Retina (tissue), 1 donor: ENCODE measurements at places on chromosomes 3 and 15.

- no peak for DNase-seq
These were observed 2.9 kb downstream of the HDGFL3 start for GRCh38 chr15:83204697-83205096.

DNA sequence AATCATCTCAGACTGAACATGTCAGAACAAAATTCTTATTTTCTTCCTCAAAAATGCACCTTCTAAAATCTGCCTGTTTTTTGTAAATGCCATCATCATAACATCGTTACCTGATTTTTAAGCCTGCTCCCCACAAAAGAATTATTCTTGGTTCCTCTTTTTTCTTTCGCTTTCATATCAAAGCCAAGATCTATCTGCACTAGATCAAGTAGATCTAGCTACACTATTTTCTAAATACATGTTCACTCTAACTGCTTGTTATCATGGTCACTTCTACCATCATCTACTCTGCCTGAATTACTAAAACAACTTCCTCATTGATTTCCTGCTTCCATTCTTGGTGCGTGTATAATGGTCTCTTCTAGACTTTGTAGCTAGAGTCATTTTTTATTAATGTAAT lies 217.7 kb downstream of the ARPP21 start:
- no peak for DNase-seq

- DNase-seq, result peak; percentile 46
These were observed 951 bp downstream of the POMGNT2 start for GRCh38 chr3:43104660-43105595.

DNA sequence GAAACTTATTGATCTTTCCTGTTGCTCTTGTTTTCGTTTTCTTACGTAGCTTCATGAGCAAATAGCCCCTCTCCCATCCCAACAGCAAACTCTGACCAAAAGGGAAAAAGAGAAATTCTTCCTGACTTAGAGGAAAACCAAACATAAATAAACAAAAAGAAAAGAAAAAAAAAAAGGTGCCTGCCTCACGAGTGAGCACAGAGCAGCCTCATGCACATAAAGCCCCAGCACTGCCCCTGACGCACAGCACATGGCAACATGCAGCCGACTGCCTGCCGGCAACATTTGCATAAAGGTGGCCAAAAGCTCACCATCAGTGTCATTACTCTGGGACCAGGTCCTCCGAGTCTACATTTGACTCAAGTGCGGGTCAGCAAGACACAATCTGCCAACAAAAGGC lies 6.4 kb downstream of the POC1A start:
- no peak for DNase-seq

DNA sequence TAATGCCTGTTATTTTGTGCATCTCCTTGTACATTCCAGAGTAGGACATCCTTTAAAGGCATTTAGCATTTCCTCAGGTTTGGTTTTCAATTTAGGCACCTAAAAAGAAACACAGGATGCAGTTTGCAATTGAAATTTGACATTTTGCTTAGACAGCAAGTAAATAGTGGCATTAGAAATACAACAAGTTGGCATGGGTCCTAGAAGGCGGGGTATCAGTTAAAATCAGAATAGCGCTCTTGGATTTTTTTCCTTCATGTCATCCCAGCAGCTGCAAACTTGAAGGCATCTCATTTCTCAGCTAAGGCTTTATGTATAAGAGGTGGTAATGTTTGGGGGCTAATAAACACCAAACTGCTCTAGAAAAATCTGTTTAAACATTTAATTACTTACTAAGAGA lies 47.5 kb upstream of the SKOR1 start:
- no peak for DNase-seq

DNA sequence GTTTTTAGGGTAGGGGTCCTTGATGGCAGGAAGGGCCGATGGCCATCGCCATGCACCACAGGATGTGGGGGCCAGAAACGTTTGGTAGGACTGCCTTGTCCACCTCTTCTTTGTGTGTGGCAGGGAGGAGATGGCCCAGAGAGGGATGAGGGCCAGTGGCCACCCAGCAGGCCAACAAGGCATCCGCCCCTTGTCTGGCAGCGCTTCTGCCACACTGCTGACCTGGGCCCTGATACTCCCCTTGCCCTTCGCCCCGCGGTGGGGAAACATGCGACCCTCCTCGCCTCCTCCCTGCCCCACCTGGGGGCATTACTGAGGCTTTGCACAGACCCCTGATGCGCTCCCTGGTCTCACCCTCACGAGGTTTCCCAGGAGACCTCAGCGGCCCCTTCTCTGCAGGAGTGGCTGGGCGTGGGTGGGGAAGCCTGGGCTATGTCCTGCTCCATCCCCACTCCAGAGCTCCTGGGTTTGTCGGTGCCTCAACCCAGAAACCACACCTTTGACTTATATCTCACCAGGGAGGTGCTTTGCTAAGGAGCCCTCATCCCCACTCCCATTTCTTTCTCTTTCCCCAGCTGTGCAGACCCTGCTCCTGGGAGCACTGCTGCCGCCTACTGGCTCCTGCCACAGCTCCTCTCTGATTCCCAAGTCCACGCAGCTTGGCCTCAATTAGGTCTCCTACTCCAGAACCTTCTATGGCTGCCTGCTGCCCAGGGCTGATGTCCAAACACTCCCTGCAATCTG lies 38.7 kb downstream of the FEM1B start:
- peak; percentile 40 for DNase-seq

- peak; percentile 89 for DNase-seq
These were observed 42.7 kb downstream of the EIF2AK4 start for GRCh38 chr15:39976291-39977274.

DNA sequence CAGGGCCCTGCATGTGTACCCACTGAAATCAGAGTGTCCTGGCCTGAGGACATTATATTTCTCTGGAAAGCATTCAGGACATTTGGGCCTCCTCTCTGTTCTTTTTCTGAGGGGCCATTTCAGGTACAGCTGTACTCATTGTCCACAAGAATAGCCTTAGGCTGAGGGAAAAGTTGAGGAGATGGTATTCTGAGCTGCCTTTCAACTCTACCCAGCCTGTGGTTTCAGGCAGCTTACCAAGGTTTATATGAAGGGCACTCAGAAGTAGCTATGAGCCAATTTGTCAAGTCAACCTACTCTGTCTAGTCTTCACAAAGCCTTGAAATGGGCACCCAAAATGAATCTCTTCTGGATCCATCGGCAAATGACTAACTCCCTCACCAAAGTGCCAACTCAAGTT lies 9.4 kb downstream of the ATP13A4 start:
- DNase-seq, result no peak

DNA sequence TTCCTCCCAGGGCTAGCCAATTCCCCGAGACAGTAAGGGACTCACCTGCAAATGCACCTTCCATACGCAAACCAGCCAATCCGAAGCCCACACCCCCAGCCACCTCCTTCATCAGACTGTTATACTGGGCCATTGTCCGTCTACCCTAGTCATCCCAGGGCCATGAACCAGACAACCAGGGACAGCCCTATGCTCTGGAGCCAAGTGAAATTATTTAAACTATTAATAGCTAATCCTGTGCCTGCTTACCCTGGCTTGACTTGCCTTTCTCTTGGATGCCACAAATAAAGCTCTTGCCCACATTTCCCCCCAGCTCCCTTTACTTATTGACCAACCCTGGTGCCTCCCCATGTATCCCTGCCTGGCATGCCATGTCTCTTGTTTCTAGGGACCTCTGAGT lies 4.0 kb upstream of the CHRNB4 start:
- no peak for DNase-seq

GRCh38 chr3:144760831-144761230 lies 789.2 kb downstream of the DIPK2A start:
- DNase-seq, result no peak

- no peak for DNase-seq
These were observed 156.8 kb upstream of the UBE2E1 start for GRCh38 chr3:23648996-23649395.

DNA sequence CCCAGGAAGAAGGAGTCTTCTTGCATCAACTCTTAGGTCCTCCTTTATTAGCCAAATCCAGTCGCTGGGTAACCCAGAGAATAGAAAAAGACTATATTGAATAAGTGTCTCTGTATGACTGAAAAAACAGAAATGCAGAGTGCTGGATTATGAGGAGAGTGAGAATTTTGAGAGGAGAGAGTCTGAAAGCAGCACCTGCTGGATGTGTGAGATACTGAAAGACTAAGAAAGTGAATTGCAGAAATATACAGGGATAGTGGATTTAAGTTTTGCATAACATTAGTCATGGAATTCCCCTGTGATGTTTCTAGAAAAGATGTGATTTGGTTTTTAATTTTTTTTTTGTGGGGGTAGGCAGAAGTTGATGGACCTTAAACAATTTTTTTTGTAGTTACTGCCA lies 296.5 kb downstream of the MECOM start:
- no peak for DNase-seq

GRCh38 chr3:66239513-66240123 lies 18.8 kb downstream of the SLC25A26 start:
- DNase-seq, result no peak

DNA sequence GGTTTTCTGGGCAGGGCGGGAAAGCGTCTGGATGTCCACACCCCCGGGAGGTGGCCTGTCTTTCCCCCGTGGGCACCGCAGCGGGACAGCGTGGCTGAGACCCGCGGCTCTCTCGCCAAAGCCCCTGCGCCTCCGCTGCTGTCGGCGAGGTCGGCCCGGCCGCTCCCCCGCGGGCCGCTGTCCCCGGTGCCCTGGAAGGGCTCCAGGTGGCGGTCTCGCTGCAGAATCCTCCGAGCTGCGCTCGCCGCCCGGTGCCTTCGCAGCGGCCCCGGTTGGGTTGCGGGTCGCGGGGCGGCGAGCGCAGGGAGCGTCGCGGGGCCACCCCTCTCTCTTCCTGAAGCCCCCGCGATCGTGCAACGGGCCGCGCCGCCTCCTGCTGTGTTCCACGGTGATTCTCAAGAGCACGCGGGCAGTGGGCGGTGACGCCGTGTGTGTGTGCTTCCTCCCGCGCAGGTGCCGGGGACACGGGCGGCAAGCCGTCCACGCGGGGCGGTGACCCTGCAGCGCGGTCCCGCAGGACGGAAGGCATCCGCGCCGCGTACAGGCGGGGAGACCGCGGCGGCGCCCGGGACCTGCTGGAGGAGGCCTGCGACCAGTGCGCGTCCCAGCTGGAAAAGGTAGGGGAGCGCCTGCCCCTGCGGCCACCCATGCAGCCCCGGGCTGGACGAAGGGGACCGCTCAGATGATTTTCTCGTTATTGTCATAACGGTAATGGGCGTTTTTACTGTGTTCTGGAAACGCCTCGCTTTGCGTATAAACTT lies 54.4 kb downstream of the LRRK1 start:
- DNase-seq, result peak; percentile 82

- no peak for DNase-seq
These were observed 644.2 kb downstream of the GRM7 start for GRCh38 chr3:7504886-7505775.

- no peak for DNase-seq
These were observed 18.8 kb upstream of the FAM81A start for GRCh38 chr15:59419170-59419569.

DNA sequence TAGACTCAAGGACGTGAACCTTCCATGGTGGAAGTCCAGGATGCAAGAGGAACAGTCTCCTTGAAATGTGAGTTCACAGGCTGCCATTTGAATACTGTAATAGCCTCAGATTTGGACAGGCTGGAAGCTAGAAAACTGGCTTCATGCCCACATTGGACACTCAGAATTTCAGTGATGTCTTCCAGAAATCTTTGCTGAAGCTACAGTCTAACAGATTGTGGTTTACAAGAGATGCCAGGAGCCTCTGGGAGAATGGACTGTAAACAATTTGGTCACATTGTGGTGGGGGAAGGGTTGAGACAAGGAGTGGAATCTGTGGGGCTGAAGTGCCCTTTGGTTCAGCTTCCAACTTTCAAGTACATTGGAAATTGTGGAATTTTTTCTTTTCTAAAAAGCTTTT lies 252.0 kb upstream of the PROK2 start:
- no peak for DNase-seq

GRCh38 chr15:78073046-78073787 lies 4.3 kb downstream of the TBC1D2B start:
- DNase-seq, result no peak

DNA sequence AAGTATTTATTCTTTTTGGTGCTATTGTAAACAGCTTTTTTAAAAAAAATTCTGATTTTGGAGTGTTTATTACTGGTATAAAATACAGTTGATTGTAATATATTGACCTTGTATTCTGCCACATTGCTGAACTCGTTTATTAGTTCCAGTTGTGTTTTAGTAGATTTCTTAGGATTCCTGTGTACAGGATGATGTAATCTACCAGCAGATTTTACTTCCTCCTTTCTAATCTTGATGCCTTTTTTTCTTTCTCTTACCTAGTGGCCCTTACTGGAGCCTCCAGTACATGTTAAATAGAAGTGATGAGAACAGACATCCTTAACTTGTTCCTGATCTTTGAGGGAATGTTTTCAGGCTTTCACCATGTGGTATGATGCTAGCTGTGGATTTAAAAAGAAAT lies 70.4 kb upstream of the KY start:
- no peak for DNase-seq

DNA sequence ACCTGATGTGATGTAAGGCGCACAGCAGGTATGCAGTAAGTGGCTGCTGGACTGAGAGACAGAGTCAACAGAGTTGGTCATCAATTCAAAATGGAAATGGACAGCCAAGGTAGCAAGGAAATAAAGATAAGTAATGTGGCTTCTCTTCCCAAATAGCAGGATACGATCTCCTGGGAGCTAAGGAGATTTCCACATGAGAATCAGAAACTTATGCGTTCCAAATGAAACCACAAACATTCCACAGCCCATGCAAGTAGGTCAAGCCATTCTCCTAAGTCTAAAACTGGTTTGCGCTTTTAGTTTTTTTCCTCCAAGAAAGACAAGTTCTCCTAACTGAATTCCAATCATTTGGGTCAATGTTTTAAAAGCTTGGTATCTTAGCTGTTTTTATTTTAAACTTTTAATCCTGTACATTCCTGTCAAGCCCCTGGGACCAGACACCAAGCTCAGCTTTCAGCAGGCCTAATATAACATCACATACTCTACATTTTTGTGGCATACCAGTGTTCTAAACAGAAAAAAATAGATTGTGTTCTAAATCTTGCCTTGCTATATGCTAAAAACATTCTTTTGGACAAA lies 73.7 kb upstream of the TSPAN3 start:
- no peak for DNase-seq

- DNase-seq, result no peak
These were observed 7.6 kb downstream of the TEX264 start for GRCh38 chr3:51678641-51679040.

DNA sequence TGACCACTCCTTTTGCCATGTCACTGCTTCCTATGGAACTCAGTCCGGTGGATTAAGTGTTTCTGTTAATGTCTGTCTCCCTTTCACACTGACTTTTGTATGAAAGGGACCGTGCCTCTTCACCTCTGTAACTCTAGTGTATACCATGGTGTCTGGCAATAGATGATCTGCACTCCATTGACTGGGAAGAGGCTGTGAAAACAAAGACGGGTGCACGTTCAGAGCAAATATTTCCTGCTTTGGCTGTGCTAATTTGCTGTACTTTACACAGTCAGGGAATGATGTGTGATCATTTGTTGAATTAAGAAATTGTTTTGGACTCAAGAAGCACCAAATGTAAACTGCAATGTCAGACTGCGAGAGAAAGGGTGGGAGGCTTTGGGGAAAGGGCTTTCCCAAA lies 315.2 kb downstream of the RORA start:
- DNase-seq, result no peak

GRCh38 chr3:71997066-71997653 lies 212.2 kb upstream of the PROK2 start:
- DNase-seq, result no peak

- DNase-seq, result no peak
These were observed 49.0 kb downstream of the DUT start for GRCh38 chr15:48380198-48380597.

- no peak for DNase-seq
These were observed 84.9 kb upstream of the UBE2E1 start for GRCh38 chr3:23720885-23721284.
